ENCODE measurements at places on chromosomes 7 and 10.

DNA sequence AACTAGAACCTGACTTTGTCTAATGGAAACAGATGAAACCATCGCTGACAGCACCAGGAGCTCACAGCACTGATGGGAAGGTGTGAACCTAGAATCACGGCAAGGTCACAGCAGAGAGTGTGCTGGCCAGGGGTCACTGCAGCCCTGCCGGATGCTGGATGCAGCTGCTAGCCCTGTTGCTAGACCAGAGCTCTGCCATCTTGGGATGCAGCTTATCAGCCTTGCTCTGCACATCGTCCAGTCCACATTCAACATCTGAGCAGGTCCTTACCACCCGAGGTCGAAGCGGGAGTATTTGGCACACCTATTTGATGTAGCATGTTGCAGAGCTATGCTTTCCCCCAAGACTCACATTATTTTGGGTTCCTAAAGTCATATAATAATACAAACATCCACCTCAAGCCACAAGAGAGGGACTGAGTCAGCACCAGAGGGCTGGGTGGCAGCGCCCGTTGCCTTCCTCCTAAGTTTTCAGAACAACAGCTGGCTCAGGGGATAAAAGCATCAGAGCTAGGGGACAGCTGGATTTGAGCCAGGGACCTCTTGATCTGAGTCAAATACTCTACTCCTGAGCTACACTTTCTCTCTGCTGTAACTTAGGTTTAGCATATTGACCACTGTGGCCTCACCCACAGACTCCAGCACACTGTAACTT, 135.3 kb downstream of the ZNF467 start:
- DNase-seq: no peak

DNA sequence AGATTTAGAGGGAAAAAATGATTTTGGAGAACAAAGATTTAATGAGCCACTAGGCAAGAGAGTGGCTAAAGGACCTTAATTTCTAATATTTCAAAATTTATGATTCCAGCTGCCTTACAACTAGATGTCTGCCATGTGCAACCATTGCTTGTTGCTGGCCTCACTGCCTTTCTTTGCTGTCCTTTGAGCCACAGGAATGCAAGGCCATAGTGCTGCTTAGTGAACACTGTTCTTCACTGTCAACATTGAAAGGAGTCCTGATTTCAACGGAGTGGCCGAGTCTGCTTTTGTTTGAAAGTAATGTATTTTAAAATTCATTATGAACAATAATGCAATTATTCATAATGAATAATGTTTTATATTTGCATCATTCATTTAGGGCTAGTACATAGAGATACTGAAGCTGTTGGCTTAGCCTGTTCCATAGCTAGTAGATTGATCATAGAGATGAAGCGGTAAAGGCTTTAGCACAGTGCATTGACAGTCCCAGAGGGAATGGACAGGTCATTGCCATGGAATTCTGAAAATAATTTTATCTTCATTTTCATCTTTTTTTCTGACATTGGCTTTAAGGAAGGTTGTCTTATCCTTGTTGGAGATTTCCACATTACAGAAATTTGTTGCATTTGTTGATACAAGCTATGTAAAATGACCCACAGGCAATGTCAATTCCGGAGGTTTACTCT, 544.1 kb downstream of the AUTS2 start:
- no peak for DNase-seq

DNA sequence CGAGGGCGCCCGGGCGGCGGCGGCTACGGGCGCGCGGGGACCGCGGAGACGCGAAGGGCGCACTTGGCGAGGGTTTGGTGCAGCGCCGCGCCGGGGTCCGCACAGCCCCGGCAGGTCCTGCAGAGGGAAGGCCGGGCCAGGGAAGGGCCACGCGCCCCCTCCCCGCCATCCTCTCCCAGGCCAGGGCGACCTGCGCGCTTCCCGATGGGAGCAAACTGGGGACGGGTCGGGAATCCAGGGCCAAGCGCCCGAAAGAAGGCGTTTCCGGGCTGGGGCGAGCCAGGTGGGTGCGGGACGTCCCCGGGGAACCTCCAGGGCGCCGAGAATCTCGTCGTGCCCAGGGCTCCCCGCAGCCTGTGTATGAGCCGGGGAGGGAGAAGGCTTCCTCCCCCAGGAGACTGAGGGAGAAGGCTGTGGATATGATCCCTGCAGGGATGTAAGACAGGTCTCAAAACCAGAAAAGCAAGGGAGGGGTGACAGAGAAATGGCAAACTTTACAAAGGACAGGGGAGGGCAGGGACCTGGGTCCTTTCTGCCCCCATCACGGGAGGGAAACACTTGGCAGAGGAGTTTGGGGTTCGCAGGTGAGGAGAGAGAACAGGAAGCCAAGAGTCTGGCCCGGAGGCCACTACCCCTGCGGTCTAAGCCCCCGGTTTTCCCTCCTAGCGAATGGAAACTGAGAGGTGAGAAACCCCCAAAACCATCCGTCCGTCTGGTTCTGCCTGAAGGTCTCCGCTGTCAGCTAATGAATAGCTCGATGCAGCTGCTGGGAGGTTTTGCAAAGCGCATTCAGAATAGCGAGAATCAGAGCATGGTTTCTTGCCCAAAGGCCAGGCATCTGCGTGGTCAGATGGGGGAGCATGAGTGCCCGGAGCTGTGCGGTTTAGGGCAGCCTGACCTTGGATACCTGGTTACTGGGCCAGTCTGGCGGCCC, 674 bp downstream of the AMZ1 start:
- DNase-seq: no peak

DNA sequence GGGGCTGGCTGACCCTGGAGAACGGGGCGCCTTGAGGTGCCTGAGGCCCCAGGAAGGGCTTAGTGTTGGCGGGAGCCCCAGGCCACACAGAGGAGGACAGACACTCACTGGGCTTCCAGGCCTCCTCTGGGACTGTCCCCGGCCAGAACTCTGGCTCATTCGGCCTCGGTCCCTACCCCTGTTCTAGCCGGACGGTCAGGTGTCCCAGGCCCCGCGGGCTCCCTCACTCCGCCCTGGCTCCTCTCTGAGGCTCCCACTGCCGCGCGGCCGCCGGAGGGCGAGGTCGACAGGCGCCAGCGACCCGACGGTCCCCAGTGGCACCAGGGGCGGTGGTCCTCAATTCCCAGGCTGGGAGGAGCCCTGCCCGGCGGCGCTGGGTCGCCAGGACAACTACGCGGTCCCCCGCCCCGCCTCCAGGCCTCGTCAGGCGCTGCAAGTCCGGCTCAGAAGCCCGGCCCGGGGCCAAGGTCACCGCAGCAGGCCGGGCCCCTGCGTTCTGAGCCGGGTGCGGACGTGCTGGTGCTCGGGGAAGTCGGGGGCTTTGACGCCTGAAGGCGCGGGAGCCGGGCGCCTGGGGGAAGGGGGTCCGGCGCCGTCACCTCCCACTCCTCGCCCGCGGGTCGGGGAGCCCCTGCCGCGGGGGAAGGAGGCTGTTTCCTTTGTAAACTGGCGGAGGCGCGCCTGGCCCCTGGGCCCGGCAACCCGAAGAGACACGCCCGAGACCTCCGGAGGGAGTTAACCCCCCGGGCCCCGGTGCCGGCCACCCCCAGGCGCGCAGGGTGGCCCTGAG, 1.1 kb upstream of the PWWP2B start:
- peak; percentile 41 for DNase-seq

DNA sequence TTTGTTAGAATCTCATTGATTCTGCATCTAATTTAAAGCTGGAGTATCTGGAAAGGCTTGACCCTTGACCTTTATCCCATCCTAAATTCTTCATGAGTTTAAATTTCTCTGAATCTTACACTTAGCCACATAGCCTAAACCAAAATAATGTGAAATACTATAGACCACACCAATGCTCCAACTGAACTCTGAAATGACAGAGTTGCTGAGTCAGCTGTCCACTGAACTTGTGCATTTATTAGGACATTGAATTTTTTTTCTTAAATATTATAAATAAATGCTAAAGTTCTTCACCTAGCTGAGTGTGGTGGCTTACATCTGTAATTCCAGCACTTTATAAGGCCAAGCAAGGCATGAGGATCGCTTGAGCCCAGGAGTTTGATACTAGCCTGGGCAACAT, 390.9 kb upstream of the PFKP start:
- DNase-seq: no peak

- no peak for DNase-seq
Observed at GRCh38 chr7:87960239-87960638, 26.2 kb downstream of the ADAM22 start.

- no peak for DNase-seq
Observed at GRCh38 chr7:83001362-83002040, 161.2 kb downstream of the PCLO start.

DNA sequence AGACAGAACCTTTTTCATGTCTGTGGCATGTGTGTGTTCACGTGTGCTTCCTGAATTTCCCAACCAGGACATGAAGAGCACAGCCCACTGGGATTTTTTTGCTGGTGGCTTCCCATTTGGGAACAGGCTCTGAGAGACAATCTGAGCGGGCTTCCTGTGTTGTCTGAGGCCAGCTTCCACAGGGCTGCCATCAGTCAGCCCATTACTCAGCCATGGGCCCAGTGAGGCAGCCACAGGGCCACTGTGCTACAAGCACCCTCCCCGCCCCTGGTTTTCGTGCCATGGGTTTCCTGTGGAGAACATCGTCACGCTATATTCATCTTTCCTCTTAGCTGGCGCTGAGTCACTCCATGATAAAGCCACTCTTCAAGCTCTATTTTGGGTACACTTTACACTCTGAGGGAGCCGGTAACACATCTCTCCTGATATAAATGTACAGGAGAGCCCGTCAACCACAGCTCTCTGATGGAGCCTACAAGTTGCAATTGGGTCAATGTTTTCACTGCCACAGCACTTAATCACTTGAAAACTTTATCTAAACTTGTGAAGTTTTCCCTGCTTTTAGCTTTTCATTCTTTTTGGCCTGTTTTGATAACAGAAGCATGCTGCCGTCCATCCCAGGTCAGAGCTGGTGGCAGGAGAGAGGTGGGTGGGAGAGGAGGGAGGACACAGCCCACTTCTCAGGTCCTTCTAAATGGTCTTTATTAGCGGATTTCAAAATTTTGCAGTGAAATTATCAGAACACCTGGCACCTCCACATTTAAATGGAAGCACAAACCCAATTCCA, 96.9 kb downstream of the HIPK2 start:
- peak; percentile 28 for DNase-seq

- no peak for DNase-seq
Observed at GRCh38 chr10:123774132-123774742, 108.1 kb downstream of the GPR26 start.

- DNase-seq: no peak
Observed at GRCh38 chr7:107768263-107768662, 24.3 kb downstream of the CBLL1 start.

GRCh38 chr10:104804880-104805279, 163.8 kb downstream of the SORCS3 start:
- DNase-seq: no peak

DNA sequence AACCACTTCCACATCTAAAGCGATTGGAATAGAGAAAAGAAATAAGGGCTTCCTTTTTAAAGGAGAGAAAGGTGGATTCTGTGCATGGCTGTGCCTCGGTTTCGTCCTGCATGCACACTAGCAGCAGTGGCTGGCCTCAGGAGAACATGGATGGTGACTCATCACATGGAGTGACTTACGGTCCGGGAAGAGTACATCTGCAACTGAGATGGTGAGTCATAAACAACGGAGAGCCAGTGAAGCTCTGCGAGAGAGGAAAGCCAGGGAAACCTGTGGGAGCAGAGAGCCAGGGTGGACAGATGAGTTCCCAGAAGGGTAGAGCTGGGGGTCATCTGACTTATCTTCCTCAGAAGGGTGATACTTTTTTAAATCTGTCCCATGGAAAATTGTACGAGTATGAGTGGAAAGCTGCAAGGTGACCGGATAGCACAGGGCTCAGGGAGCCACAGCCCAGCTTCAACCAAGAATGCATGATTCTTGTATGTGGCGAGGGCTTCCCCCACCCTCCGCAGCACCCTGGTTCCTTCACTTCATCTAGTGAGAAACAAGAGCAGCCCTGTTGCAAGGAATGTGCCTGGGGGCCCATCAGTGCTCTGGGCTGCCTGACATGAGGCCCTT, 259.1 kb downstream of the KLF6 start:
- DNase-seq: no peak

GRCh38 chr10:133170092-133170491, 10.1 kb downstream of the KNDC1 start:
- no peak for DNase-seq

DNA sequence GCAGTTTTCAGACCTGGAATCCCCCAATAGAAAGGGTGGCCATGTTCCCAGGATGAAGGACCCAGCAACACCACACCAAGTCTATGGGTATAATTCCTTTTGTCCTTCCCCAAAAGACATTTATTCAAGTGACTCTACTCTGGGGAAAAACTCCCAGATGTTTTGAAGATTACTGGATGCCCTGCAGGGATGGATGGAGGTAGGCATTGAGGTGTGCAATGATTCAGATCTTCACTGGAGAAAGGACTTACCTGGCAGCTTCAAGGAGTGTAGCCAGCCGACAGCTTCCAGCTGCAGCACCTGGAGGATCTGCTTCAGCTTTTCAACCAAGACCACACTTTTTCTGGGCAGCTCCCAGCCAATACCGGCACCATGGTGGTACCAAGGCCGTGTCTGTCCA, 172.0 kb downstream of the BAMBI start:
- DNase-seq: no peak

DNA sequence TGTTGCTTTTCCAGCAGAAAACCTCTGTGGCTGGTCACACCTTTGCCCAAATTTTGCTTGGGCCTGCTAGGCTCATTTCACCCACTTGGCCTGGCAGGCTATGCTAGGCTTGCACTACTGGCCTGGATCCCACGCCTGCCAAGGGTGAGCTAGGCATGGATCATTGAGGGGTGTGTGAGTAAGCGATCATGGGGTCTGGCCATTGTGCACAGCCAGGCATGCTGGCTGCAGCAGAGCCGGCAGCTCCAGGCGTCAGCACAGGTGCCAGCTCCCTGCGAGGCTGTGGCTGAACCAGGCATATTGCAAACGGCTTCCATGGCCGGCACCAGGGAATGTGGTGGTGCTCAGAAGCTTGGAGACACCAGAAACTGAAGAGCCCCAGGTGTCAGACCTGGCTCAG, 19.2 kb downstream of the CFAP70 start:
- DNase-seq: no peak

DNA sequence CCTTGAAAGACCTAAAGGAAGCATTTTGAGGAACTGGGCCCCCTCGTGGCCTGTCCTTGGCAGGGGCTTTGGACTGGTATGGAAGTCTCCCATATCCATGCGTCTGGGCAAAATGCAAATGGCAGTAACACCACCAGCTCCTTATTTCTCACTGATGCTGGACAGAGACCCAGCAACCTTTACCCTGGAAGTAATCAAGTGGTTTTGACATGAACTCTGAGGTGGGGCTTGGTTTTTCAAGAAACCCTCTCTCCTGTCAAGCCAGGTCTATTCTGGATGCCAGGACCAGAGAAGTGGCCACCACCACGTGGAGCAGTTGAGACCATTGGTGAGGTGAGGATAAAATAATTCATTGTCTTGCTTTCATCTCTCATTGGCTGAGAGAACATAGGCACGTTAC, 84.4 kb downstream of the OTUD1 start:
- no peak for DNase-seq

All from OCI-M1 (cell line).